ENCODE measurements at places on chromosomes 2 and 18.

DNA sequence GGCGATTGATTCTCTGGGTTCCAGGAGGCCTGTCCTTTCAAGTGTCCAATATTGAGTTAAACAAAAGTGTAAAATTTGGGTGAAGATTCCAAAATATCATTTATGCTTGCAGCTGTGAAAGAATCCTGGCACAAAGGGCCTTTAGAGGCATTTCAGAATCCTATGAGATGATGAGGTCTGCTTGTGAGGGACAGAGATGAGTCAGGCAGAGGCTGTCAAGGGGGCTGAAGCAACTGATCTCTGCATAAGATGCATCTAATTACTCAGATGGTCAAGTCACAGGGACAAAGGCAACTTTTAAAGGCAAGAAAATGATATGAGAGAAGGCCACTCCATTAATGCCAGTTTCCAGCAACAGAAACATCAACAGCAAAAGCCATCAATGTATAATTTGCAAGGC lies 78.8 kb downstream of the FHOD3 start:
- DNase-seq = no peak

DNA sequence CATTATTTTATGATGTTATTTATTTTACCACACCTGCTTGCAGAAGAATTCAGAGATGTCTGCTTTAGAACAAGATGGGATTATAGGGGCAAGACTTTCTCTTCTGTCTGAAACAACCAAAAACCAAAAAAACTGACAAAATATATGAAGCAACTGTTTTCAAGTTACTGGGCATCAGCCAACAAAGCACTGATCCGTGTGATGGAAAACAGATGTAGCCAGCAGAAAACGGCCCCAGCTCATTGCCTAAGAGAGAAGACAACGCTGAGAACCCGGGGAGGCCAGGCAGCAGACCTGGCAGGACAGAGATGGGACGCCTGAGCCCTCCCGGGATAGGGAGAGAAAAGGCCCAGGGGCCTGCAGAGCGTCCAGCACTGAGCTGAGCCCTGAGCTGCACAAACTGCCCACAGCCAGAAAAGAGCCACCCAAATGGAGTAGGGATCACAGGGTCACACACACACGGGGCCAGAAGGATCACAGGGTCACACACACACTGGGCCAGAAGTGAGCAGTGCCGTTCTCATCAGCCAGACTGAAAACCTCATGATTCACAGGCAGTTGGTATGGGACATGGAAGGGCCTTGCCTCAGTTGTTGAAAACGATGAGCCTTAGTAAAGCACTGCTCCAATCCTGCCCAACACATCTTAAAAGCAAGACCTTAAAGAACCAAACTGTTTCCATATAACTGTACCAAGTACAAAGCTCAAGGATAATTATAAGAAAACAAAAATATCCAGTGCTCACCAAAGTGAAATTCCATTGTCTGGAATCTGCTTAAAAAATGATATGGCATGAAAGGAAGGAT lies 12.1 kb downstream of the PXDN start:
- no peak for DNase-seq

DNA sequence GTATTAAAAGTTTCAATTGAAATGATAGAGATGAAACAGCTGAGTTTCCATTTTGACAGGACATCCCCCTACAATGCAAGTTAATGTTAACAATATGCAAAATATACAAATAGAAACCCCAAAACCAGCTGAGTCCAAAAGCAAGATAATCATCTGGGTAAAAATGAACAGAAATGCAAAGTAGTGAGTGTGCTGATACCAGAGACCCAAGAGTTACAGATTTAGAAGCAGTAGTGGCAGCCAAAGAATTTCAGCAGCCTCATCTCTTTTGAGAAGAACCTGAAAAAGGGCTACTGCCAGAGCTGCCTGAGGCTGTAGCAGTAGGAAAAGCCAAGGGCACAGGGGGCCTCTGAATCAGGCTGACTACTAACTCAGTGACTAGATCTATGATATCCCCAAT lies 82.6 kb downstream of the THADA start:
- DNase-seq = no peak

DNA sequence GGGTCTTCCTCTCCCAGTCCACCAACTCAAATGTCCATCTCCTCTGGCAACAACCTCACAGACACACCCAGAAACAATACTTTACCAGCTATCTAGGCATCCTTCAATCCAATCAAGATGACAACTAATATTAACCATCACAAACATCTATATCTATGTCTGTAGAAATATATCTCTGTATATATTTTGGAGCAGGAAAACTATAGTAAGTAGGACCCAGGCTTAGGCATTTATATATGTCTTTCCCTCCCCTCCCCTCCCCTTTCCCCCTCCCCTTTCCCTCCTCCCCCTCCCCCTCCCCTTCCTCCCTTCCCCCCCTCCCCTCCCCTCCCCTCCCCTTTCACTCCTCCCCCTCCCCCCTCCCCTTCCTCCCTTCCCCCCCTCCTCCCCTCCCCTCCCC lies 210.5 kb downstream of the RNF144A start:
- DNase-seq = no peak

DNA sequence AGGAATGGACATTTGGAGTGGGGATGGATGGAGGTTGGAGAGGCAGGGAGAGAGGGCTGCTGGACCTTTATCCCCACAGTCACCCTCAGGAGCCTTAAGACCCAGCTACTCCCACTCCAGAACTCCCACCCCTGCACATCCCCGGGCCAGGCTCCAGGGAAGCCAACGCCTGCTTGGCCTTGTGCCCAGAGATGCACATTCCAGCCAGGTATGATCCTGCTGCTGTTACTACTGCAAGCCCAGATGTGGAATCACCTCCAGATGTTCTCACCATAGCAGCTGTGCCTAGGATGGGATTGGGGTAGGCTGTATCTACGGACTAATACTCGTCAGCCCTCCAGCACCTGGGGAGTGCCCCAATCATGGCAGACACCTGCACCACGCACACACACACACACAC lies 71.7 kb downstream of the ZFP36L2 start:
- DNase-seq = no peak

- no peak for DNase-seq
These were observed 25.0 kb upstream of the ID2 start for GRCh38 chr2:8656811-8657210.

DNA sequence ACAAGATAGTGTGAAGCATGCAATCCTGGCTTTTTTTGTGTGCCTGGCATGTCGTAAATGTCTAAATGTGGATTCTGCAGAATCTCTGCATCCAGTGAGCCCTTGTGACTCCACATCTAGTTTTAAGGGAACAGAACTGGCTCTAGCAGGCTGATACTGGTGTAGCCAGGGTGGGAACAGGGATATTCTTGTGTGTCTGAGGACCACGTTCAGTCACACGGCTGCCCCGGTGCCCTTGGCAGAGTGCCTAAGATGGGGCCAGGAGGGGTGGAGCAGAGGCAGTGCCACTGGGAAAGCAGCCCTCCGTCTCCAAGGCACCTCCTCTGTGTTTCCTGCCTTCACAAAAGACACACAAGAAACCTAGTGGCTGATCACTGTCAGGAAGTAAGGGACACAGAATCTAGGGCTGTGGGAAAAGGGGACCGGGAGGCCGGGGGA lies 91.5 kb upstream of the PARD3B start:
- no peak for DNase-seq
